Frontal cortex (tissue), 4 donors: ENCODE measurements at places on chromosomes 2 and 18. TPM values are rescaled to one million over a fixed set of nuclear protein-coding genes. Genes with fewer than 3 reads are reported as not detected.
A peak's percentile ranks its signal among the peaks of the same experiment; 100 is the strongest.

DNA sequence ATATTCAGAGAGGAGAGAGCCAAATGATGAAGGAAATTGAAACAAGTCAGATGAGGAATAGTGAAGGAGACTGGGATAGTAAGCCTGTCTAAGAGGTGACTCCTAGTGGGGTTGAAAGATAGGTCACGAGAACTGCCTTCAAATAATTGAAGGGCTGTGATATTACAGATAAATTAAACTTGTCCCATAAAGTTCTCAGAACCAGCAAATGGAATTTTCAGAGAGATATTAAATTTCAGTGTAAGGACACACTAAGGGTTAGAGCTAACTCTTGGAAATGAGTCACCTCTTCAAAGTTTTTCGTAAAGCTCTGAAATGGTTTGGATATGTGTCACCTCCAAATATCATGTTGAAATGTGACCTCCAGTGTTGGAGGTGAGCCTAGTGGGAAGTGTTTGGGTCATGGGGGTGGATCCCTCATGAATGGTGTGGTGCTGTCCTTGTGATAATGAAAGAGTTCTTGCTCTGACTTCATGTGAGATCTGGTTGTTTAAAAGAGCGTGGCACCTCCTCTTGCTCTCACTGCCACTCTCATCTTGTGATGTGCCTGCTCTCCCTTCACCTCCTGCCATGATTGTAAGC is 87.3 kb downstream of the BABAM2 start:
- DNase-seq, result no peak

- DNase-seq, result no peak
Observed at GRCh38 chr18:75962036-75962572, 532.9 kb downstream of the ZNF516 start.

GRCh38 chr2:46798041-46798440 is 117.6 kb downstream of the MCFD2 start:
- no peak for DNase-seq

GRCh38 chr18:48123324-48123723 is 192.9 kb upstream of the SMAD2 start:
- no peak for DNase-seq

DNA sequence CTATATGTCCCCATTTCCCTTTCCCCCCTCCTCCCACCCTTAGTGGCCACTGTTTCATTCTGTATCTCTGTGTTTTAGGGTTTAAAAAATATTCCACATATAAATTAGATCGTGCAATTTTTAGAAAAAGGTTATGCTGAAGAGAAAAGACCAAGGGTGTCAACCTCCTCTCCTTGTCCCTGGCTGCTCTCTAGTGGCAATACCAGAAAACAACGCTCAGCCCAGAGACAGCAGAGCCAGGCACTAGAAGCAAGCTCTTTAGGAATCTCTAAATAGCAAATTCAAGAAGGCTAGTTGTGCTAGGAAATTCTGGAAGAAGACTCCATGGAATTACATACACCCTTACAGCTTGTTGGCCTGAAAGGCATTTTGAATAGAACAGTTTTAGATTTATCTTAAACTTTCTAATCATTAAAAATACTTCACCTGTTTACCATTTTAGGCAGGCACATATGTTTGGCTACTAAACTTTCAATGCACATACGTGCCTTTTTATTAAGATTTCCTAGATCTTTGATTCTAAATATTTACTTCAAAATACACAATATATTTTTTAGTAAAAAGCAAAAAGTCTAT is 35.1 kb upstream of the RASGRP3 start:
- DNase-seq, result peak; percentile 57

DNA sequence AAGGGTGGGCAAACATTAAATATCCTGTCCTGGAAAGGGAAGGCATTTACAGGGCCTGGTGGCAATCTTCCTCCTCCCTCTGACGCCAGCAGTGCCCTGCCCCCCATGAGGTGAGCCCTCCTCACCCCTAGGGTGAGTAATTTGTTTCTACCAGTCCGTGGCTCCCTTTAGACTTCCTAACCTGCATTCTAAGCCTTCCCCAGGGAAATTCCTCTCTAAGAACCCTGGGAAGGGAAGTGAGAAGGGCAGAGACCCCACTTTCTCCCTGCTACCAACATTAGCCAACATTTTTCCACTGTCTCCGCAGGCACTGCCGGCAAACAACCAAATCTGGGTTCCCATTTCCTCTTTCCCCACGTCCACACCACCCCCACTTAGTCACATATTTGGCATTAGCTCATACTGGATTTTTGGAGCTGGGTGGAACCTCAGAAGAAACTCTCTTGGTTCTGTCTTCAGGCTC is 69.3 kb downstream of the NRP2 start:
- no peak for DNase-seq

GRCh38 chr2:101545950-101546349 is 71.0 kb upstream of the RFX8 start:
- no peak for DNase-seq

DNA sequence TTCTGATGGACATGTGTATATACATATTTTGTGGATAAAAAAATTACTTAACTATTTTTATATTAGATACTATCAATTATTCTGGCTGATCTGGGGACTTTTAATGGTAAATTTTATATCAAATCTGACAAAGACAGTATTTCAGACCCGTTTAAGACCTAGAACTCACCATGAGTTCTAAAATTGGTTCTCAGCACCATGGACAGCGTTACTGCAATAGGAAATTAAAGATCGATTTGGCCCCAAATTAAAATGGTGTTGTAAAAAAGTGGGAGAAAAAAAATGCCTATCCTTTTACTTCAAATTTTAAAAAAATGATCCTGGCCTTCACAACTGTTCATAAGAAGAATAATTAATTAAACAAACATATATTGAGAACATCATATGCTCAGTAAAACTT is 919 bp upstream of the SCN2A start:
- no peak for DNase-seq

DNA sequence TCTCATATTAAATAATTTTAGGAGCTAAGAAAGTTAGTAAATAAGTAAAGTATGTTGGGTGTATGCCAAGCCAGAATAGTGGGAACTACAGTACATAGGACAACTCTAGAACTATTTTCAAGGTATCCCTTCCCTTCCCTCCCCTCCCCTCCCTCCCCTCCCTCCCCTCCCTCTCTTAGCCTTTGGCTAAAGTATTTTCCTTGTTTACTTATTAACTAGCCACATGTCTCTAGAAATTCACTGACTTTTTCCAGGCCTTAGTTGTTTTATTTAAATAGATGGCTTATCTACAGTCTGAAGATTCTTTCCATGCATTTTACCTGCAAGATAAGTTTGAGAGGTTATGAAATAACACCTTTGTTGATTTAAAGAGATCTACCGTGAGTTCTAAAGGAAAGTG is 402.1 kb downstream of the PARD3B start:
- DNase-seq, result no peak

DNA sequence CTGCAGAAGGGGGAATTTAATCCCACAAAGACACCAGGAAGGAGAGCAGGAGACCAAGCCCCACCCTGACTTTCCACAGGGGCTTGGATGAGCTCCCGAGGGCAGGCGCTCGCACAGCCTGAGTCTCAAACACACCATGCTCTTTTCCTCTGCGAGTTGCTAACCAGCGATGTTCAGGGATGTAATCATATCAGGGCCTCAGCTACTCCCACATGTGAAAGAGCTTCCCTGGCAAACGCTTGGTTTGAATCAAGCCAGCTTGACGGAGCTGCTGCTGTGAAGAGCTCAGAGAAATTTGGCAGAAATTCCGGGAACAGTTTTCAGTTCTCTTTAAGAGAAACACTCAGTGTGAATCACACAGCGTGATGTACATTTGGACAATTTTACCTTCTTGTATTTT is 385.8 kb downstream of the GALR1 start:
- DNase-seq, result no peak

DNA sequence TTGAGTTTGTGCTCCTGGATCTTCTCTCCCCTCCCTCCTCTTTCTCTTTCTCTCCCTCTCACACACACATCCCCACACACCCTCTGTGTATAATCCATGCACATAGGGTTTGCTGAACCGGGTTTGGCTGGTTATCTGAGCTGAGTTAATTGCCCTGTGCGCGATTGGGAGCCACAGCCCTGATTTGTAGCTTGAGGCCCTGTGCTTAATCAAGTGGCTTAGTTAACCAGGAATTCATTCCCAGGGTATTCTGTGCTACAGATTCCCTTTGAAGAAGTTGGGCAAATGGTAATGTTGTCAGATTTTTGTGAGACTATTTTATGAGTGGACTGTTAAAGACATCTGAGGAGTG is 6.2 kb downstream of the PARD3B start:
- DNase-seq, result no peak

- no peak for DNase-seq
Observed at GRCh38 chr2:171210864-171211431, 50.3 kb upstream of the TLK1 start.

GRCh38 chr2:151114874-151115273 is 146.8 kb downstream of the RBM43 start:
- DNase-seq, result no peak

The SLC9A4 gene
- under 0.01 TPM for total RNA-seq

The PRKRA gene
- total RNA-seq, result 64.8 TPM

The RIF1 gene
- 90.1 TPM for total RNA-seq

The SCN9A gene
- 68.5 TPM for total RNA-seq

The POTEI gene
- total RNA-seq, result under 0.01 TPM

The ACMSD gene
- not detected for total RNA-seq
